Fibroblast of skin of back (primary cell): ENCODE measurements at places on chromosomes 16 and 17.
A peak's percentile ranks its signal among the peaks of the same experiment; 100 is the strongest.

DNA sequence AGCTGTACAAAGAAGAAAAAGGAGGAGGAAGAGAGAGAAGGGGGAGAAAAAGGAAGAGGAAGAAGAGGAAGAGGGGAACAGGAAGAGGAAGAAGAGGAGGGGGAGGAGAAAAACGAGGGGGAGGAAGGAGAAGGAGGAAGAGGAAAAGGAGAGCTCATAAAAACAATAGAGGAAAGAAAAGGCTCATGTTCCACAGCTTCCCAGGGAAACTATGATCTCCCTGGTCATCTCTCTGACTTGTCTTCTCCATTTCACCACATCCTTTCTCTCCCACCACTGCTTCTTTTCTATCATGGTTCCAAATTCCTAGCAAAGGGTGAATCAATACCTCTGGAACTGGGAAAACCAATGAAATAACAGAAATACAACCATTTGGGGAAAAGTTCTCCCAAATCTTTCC is 254.1 kb upstream of the ERCC4 start:
- no peak for DNase-seq

DNA sequence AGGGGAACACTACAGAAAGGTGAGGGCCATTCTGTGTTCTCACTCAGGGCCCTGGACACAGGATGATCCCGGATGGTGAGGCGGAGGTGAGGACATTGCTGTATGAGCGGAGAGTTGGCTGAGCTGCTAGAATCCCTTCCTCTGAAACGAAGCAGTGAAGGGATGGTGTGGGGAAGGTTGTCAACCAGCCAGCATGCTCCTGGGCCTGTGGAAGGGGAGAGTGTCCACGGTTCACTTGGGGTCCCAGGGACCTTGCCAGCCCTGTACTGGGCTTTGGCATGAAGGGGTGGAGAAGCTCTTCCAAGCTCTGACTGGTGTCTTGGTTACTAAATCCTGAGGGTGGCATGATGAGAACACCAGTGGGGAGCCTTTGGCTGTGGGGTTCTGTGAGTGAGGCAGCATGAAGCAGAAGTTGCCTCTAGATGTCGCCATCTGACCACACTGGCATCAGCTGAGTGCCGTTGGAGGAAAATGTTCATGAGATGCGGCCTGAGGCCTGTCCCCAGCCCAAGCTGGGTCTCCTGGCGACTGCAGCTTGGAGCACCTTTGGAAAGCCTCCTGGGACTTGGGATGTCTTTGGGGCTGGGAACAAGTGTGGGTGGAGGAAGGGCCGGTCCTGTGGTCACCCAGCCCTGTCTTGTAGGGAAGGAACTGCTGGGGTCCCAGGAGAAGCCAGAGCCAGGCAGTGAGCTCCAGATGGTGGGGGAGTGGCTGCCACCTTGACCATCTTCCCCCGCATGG is 14.8 kb downstream of the PDP2 start:
- DNase-seq: peak; percentile 66

DNA sequence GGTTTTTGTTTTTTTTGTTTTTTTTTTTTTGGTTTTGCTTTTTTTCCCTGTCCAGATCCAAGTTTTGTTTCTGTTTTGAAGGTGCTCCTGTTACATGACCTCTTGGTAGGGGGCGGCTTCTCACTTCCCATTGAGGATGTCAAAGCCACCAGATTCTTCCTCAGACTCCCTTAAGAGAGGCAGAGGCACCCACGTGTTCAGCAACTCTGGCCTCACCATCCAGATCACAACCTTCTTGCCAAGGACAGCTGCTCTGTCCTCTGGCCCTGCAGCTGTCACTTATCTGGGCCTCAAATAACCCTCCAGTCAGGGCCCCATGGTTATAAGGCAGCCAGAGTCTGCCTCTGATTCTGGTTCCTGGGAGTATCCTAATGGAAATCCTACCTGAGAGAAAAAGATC is 208.5 kb downstream of the STX8 start:
- no peak for DNase-seq

- DNase-seq: no peak
These were observed 13.1 kb downstream of the FMNL1 start for GRCh38 chr17:45234641-45235415.

- DNase-seq: no peak
These were observed 323.4 kb upstream of the KIF2B start for GRCh38 chr17:53499277-53499676.

DNA sequence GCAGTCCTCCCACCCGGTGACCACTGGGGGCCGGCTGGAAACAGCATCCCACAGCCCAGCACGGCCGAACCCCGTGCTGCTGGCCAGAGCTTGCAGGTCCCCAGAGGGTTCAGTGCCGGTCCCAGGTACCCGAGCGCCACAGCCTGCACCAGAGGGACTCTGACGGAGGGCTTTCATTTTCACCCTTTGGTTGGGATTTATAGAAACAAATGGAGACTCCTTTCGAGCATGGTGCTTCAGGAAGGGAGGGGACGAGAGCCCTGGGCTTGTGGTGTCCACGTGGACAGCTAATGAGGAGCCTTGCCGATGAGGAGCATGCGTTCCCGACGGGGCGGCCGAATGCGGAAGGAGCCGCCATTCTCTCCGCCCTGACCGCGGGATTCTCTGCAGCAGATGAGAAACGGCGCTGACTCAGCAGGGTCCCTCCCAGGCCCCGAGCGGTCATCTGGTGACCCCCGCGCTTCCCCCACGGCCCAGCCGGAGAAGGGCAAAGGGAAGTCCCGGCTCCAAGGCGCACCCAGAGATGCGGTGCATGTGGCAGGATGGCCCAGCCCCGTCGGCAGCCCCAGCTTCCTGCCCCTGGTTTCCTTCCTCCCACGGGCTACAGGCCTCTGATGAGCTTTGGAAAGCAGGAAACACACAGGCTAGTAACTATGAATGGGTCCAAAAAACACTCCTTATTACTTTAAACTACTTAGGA is 9.8 kb downstream of the SLC38A10 start:
- DNase-seq: peak; percentile 35
